ENCODE measurements at places on chromosomes 2 and 18.

- DNase-seq = no peak
Observed at GRCh38 chr2:75311993-75312392, 112.7 kb upstream of the TACR1 start.

GRCh38 chr2:106124905-106125549 lies 69.1 kb downstream of the UXS1 start:
- DNase-seq = no peak

GRCh38 chr18:50697509-50697908 lies 122.3 kb downstream of the MRO start:
- no peak for DNase-seq

DNA sequence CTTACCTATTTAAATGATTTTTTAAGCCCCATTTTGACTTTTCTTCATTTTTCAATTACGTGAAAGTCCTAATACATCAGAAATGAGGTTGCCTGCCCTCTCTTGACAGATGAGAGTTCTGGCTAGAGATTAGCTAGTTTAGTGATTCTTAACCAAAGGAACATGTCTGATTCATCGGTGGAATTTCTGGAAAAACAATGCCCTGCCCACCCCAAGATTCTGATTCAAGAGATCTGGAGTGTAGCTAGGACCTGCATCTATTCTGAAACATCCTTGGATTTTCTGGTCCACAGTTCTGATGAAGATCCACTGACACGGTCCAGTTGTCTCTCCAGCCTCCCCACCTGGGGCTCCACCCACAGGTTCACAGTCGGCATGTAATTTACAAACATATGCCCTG lies 111.2 kb downstream of the KLF7 start:
- DNase-seq = no peak

DNA sequence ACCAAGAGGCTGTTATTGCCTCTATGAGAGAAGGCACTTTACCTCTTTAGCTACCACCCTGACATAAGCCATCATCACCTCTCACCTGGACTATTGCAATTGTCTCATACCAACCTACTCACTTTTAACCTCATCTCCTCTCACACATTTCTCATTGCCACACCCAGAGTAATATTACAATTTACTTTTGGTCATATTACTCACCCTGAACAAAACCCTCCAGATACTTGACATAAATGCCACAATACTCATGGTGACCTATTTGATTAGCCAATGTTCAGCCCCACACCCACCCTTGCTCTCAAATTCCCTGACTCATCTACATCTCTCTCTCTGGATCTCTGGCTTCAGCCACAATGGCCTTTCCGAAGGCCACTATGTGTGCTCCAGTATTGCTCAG lies 90.9 kb upstream of the CDH7 start:
- no peak for DNase-seq

GRCh38 chr2:76895469-76895868 lies 626.7 kb downstream of the LRRTM4 start:
- no peak for DNase-seq

- DNase-seq = no peak
Observed at GRCh38 chr18:24935896-24936295, 416.1 kb downstream of the ZNF521 start.

GRCh38 chr2:150732491-150732890 lies 245.0 kb upstream of the RND3 start:
- no peak for DNase-seq

DNA sequence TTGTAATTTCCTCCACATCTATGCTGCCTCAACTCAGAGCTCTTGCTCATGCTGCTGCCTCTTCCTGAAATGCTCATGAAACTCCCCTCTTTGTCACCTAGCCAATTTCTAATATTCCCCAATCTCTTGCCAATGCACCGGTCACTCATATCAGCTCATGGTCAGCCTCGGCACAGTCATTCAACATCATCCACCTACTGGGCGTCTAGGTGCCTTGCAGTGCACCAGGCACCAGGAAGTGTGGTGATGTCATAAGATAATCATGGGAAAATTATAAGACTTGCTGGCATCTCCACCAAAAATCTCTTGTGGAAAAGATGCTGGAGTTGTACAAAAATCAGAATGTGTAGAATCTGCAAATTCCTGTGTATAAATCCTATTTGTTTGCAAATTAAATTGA lies 52.6 kb upstream of the RAB27B start:
- DNase-seq = no peak

DNA sequence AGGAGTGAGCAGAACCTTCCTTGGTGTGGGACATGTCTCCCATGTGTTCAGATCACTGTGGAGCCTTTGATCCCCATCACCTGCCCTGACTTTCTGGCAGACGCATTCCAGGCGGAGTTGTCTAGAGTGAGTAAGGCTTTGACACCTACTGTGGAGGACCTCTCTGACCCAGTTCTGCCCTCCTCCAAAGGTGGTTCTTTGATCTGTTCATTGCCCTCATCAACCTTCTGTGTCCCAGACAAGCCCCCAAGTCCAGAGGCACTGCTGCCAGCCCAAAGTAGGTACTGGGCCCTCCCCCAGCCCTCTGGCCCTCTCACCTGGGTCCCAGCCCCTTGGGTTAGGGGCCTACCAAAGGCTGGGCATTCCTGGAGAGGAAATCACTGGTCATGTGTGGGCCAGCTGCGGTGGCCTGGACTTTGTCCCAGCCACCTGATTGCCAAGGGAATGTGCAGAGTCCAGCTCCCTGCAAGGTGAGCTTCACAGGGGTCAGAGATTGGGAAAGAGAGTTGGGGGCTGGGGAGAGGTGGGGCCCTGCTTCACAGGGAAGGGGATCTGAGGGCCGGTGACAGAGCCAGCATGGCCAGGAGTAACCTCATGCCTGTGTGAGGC lies 12.1 kb upstream of the FAHD2A start:
- DNase-seq = no peak

- DNase-seq = no peak
Observed at GRCh38 chr2:71934320-71934593, 213.4 kb downstream of the CYP26B1 start.

GRCh38 chr2:118477111-118477862 lies 370.2 kb downstream of the EN1 start:
- no peak for DNase-seq

GRCh38 chr2:17934721-17935120 lies 56.3 kb downstream of the KCNS3 start:
- no peak for DNase-seq

GRCh38 chr2:46351750-46352138 lies 54.5 kb downstream of the EPAS1 start:
- peak; percentile 65 for DNase-seq

DNA sequence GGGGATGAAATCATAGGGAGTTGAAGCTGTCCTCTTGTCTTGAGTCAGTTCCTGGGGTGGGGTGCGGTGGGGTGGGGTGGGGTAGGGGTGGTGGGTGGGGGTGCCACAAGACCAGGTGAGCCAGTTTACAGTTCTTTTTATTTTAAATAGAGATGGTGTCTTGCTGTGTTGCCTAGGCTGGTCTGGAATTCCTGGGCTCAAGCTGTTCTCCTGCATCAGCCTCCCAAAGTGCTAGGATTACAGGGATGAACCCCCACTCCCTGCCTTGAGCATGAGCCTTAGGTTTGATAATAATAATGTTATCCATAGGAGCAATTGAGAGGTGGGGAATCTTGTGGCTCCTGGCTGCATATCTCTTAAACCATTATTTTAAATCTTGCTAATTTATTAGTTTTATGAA lies 183.1 kb upstream of the ALPP start:
- no peak for DNase-seq

GRCh38 chr18:62578980-62579511 lies 56.2 kb downstream of the ZCCHC2 start:
- no peak for DNase-seq

Measured in stimulated activated CD8-positive, alpha-beta memory T cell treated with anti-CD3 and anti-CD28 coated beads, Interleukin-15, amount 100 ng/mL, for 48 hours (primary cell).